ENCODE measurements at places on chromosomes 7 and 10.

DNA sequence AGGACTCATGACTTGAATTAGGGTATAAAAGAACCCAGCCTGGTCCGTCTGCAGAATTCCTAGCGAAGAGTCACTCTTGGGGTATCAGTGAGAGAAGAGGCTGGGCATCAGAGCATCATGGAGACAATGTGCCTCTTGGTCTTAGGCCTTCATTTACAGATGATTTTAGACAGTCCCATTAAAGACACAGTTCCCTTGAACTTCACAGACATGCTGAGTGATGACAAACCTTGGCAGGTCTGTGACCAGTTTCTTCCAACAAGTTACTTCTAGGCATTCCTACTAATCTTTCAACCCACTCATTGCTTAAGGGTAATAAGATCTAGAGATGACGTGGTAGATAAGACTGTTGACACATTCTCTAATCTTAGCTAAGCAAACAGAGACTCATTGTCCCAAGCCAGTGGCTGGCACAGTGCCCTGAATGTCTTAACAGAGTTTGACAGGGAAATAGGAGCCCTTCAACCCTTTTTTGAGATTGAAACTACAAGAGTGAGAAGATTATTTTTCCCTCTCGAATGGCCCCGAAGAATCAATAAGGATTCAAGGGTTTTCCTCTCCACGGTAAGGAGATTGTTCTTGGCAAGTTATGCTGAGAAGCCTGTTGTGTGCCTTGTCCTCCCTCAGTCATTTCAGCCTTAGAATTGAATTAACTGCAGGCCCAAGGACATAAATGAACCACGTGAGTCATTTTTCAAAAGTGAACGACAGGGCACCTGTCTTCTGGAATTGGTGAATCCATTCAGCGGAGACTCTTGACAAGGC is 281.1 kb downstream of the CCDC3 start:
- DNase-seq, result no peak

DNA sequence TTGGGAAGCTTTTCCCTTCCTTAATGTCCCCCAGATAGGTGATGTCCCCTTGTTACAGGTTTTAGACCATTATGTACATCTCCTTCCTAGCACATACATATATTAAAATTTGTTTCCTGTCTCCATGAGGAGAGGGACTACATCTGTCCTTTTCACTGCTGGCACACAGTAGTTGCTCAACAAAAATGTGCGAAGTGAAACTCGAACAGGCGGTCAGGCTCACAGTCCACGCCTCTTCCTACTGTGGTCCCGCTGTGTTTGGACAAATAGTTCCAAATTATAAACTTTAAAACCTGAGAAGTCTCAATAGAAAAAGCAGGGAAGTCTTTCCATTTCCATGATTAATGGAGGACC is 1.2 kb upstream of the HHEX start:
- no peak for DNase-seq

GRCh38 chr7:76053461-76053860 is 5.6 kb downstream of the MDH2 start:
- no peak for DNase-seq

DNA sequence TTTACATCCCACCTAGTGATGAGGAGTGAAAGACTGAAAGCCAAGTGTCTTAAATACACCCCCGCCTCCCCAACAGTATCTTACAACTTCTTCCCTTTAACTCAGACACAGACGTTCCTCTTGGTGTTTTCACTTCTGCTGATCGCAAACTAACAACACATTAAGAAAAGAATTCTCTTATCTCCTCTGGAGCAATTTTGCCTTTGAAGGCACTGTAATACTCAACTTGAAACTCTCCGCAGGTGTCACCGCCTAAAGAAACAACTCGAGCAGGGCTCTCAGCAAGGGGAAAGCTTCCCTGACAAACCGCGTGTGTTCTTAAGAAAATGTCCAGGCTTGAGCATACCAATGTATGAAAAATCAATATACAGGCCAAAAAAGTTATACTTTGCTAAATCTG is 452 bp downstream of the SEMA3C start:
- no peak for DNase-seq

GRCh38 chr7:21733837-21734236 is 191.0 kb downstream of the DNAH11 start:
- DNase-seq, result no peak

DNA sequence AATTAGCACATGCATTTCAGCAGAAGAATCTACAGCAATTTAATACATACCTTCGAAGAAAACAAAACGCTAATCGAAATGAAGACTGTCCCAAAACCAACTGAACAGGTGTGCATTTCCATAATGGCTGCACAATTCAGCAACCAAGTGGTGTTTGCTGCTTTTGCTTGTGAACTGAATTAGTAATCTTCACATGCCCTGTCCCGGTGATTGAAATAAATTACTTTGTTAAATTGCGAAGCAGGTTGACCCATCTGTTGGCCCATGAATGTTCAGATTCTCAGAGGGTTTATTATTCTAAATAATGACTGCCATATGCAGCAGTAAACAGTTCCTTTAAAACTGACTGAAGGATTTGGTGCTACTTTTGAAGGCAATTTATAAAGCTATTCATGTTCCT is 445.2 kb upstream of the NFE2L3 start:
- no peak for DNase-seq

GRCh38 chr10:132167041-132167674 is 19.6 kb upstream of the DPYSL4 start:
- DNase-seq, result peak; percentile 7

DNA sequence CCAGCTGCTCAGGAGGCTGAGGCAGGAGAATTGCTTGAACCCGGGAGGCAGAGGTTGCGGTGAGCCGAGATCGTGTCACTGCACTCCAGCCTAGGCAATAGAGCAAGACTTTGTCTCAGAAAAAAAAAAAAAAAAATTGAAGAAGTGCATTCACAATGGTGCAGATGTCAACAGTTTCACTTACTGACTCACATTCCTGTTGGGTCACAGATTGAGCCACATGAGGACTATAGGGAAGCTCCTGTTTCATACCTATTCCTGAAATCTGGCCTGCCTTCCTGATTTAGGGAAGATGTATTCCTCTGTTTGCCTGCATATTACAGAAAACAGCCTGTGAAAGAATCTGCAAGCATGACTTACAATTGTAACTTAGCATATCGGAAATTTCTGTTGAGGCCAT is 78.2 kb downstream of the AKR1C4 start:
- no peak for DNase-seq

DNA sequence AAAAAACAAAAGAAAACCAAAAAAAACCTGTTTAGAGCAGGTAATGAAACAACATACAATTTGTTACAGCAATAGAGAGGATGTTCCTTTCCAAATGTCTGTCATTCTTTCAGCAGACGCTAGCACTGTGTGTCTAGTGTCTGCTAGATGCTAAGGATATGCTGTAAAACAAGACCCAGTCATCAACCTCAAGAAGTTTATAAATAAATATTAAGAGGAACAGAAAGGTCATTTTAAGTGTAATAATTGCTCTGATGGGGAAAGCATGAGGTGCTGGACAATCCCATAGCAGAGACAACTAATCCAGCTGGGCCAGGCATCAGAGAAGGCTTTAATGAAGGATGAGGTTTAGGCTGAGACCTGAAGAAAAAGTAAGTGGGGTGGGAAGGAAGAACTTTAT is 23.3 kb upstream of the ASCC1 start:
- DNase-seq, result no peak

- DNase-seq, result peak; percentile 41
These were observed at the start of gene ZPBP for GRCh38 chr7:50092579-50093491. ZPBP (minus strand) TSS chr7:50093246; CDS start chr7:50093194, 52 bp downstream.

GRCh38 chr7:74228951-74229900 is 19.4 kb downstream of the LAT2 start:
- no peak for DNase-seq

GRCh38 chr7:87345962-87346371 is 503 bp downstream of the CROT start:
- no peak for DNase-seq

GRCh38 chr7:84686373-84686772 is 491.8 kb upstream of the SEMA3A start:
- DNase-seq, result no peak

DNA sequence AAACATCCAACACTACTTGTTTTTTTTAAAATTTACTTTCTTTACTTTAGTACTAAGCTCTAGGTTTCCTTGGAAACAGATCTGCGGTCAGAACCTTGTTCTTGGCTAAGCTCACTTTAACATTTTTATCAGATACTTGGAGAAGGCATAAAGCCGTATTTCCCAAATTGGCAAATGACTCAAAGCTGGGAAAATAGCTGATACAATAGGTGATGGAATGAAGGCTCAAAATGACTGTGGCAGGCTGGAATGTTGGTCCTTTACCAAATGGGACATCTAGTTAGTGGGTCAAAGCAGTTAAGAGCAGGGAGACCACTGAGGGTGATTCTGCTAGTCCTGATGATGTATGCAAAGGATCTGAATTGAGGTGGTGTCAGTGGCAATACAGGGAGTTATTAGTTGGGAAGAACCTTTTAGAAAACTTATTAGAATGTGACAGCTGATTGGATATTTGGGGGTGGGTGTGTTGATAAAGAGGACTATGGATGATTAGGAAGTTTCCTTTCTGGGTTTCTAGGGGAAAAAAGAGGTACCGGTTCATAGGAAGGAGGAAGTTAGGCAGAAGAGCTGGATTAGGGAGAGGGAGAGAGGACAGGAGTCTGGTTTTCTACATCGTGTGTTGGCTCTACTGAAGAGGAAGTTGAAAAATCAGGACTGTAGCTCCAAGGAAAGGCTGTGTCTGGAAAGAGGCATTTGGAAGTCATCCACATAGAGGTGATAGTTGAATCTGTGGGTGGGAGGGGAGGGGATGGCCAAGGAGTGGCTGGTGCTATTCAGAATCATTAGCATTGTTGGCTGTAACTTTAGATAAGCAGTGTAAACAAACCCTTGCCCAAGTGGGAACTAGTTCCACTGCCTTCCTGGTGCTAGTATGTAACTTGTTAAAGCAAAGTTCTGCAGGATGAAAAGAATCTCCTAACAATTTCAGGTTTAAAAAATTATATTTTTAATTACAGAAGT is 13.1 kb downstream of the PLCE1 start:
- DNase-seq, result no peak

DNA sequence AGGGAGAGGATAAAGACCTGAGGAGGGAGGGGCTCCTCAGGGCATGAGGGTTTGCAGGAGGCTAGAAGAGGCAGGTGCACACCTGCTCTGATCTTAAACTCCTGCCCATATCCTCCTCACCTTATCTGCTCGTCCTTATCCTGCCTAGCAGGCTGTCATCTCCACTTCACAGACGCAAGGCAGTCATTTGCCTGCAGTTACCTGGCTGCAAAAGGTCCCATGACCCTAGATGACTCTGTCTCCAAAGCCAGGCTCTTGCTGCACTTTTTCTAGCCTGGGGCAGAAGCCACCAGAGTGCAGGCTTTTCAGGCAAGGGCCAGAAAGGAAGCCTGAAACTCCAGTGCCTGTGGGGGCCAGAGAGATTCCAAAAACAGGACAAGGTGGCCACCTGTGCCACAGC is 1.7 kb upstream of the ZNF853 start:
- no peak for DNase-seq
